Calu3 (cell line): ENCODE measurements at places on chromosomes 5 and 9.

- DNase-seq: no peak
These were observed 33.0 kb upstream of the CCDC112 start for GRCh38 chr5:115329475-115329874.

- no peak for DNase-seq
These were observed 264.0 kb upstream of the MEF2C start for GRCh38 chr5:89147031-89147430.

GRCh38 chr5:176153741-176154140 lies 84.5 kb upstream of the SIMC1 start:
- no peak for DNase-seq

DNA sequence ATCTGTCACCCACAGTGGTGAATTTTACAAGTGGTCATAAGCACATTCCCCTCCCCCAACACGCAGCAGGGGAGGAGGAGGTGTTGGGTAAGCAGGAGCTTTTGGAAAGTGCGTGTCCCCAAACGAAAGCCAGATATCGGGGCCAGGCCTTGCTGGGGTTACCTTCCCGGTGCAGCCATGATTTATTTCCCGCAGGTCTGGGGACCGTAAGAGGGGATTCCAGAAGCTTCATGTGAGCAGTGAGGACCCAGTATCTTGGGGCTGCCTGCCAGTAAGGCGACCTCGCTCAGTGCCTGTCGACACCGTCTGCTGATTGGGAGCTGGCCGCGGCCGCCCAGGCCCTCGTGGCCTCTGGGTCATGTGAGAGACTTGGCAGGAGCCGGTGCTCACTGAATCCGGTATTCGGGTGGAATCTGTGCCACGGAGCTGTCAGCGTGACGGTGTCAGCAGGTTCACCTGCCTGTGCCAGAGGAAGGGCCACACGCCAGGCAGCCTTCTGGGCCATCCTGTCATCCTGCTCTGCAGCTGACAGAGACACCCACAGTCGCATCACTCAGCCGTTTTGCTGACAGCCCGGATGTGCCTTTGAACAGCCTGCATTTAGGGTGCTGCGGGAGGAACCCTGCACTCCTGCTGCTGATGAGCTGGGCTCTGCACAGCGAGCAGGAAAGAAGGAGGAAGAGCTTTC lies 37.3 kb downstream of the SEC61B start:
- DNase-seq: no peak

- no peak for DNase-seq
These were observed 49.9 kb downstream of the CDO1 start for GRCh38 chr5:115766608-115767007.

DNA sequence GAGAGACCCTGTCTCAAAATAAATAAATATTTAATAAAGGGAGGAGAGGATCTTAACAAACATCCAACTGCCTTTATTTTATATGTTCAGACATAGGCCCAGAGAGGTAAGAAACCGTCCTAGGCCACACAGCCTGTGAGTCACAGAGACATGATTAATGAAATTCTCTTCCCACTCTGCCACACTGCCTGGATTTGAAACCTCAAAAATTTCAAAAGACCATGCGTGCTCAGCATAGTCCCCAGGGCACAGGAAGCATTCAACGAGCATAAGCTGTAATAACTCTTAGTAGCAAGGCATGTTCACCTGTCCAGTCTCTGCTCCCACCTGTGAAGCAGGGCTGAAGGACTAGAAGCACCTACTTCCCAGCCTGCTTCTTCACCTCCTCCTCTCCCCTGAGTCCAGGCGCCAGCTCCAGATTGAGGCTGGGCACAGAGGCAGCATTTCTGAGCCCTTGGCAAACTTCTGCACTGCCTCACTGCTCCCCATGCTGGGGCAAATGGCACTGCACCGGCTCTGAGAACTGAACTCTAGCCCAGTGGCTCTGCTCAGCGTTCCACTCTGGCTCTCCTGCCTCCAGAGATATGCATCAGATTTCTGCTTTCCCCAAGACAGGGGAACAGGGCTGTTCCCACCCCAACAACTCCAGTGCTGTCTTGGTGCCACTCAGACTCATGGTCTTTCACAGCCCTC lies 1.1 kb downstream of the FAT2 start:
- DNase-seq: no peak

- DNase-seq: no peak
These were observed 26.2 kb upstream of the ERGIC1 start for GRCh38 chr5:172807766-172808311.

- no peak for DNase-seq
These were observed 111.4 kb downstream of the DCP2 start for GRCh38 chr5:113087976-113088514.
